Stimulated activated CD4-positive, alpha-beta T cell treated with anti-CD3 and anti-CD28 coated beads, Interleukin-12 subunit alpha, Interleukin-12 subunit beta, amount 100 ng/mL, for 24 hours (primary cell): ENCODE measurements at places on chromosomes 6 and 20.

- no peak for DNase-seq
Observed at GRCh38 chr6:132495604-132496079, 17.3 kb downstream of the STX7 start.

DNA sequence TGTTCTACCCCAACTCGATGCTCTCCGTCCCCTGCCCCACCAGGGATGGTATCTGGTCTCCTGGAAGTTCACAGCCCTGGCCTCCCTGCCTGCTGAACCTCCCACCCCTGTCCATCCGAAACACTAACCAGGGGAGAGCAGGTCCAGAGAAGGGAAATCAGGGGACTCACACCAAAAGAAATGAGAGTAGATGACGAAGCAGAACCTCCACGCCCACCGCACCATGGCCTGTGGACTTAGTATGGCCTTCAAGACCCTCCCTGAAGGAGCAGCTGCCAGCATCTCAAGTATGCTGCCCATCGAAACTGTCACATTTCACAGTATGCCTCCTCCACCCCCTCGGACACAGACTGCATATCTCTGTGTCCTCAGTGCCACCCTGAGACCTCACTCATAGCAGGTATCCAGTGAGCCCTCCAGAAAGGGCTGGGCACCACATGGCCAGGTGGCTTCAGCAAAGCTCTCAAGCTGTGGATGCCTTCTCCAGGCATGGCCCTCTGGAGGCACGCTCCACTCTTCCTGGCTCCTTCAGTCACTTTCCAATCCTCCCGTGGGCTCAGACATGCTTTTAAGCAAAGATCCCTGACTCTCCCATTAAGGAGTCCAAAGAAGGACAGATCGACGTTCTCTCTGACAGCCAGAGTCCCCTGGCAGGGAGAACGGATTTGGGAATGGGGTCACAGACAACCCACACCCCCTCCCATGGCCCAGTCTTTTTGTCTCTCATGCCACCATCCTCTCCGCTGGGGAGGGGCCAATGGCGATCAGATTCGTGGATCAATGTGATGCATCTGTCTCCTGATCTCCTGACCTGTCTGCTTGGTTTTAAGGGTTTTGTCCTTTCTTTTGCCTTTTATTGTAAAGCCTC is 158.4 kb downstream of the ANKRD60 start:
- no peak for DNase-seq

- no peak for DNase-seq
Observed at GRCh38 chr20:4136078-4136966, 121.0 kb upstream of the RNF24 start.

GRCh38 chr6:31216208-31216898 is 45.9 kb upstream of the POU5F1 start:
- DNase-seq = no peak

GRCh38 chr20:24702501-24703283 is 233.3 kb downstream of the SYNDIG1 start:
- DNase-seq = no peak

DNA sequence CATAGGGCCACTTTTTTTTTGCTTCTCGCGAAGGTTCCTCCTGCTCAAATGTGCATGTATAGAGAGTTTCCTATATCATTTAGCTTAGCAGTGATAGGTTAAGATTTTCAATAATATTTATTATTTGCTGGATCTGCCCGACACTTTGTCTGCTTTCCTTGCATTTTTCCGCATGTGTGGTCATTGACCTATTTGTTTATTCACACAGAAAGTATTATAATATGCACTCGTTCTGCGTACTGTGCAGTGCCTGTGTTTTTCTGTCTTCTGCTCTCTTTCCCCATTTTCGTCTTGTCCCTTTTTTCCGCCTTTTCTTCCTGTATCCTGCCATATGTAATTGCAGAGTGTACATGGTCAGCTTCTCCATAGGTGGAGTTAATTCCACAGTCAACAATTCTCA is 255.8 kb downstream of the TMEM242 start:
- no peak for DNase-seq

- DNase-seq = no peak
Observed at GRCh38 chr6:99334526-99335127, 14.8 kb downstream of the FAXC start.

DNA sequence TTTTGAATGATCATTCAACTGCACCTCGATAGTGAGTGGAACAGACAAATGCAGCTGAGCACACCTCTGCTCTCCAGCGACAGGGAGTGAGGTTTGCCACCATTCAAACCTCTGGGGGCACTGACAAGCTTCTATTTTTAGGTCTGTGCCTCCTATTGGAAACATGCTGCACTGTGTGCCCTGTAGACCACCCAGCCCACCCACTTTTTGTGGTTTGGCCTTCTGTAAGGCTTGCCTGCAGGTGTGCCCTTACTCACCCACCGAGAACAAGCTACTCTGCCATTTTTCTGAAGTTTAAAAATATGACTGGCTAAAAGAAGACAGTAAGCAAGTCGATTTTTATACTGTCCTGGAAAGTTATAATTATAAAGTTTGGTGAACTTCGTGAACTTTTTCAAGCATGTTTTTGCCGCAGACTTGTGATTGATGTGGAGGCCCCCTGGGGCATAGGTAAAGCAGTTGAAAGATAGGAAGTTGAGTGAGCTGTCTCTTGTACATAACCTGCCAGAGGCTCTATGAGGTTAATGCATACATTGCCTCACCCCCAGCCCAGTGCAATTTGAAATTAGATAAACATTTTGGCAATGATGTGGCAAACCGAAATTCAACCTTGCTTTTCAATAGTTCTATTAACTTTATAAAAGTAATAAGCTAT is 53.8 kb downstream of the ADGRG6 start:
- DNase-seq = no peak

DNA sequence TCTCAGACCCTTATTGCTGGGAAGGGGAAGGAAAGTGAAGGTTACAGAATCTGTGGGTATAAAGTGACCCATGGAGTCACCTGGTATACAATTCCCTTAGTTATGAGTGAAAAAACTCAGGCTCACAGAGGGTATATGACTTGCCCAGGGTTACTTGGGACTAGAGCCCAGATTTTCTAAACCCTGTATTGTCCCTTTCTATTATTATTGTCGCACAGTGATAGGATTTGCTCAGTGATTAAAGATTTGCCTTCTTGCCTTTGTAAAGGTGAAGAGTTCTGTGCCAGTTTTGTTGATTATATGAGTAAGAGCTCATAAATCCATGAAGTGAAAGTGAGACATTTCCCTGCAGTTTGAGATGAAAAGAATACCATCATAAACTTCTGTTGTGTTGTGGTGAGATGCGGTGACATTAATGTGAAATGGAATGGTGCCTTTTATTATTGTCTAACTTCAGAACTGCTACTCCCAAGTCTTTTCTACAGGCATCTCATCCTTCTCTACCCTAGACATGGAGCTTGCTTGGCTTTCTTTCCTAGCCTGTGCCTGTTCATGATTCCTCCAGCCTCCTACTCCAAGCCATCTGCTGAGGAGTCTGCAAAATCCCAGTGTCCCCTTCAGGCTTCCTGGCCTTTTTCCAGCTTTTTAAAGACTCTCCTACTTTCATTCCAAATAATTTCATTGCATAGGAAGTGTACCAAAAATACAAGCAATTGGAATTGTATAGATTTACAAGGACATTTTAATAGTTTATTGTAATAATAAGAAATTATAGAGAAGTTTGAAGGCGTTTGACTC is 33.5 kb upstream of the ADIG start:
- DNase-seq = no peak

- peak; percentile 42 for DNase-seq
Observed at GRCh38 chr20:51326201-51326819, 216.2 kb downstream of the NFATC2 start.

GRCh38 chr6:111774346-111774703 is 98.9 kb downstream of the FYN start:
- no peak for DNase-seq

- no peak for DNase-seq
Observed at GRCh38 chr6:113362301-113363047, 494.7 kb upstream of the MARCKS start.

GRCh38 chr6:27873021-27873940 is 38.9 kb downstream of the OR2B2 start:
- DNase-seq = no peak

GRCh38 chr6:146410851-146411595 is 132.6 kb upstream of the RAB32 start:
- no peak for DNase-seq

DNA sequence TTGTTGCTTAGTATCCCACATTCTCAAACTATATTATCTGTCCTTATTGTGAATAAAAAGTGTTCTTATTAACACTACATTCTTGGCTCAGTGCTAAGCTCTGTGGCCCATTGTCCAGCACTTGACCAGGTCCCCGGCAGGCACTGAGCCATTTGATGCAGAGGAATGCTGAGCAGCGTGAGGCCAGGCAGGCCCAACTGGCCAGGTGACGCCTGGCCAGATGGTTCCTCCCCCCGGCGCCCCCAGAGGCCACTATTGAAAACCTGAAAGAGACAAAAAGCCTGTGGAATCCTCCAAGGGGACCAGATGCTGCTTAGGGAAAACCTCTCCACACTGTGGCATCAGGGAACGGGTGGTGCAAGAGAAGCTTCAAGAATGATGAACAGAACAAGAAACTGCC is 597.5 kb upstream of the JAG1 start:
- DNase-seq = no peak

DNA sequence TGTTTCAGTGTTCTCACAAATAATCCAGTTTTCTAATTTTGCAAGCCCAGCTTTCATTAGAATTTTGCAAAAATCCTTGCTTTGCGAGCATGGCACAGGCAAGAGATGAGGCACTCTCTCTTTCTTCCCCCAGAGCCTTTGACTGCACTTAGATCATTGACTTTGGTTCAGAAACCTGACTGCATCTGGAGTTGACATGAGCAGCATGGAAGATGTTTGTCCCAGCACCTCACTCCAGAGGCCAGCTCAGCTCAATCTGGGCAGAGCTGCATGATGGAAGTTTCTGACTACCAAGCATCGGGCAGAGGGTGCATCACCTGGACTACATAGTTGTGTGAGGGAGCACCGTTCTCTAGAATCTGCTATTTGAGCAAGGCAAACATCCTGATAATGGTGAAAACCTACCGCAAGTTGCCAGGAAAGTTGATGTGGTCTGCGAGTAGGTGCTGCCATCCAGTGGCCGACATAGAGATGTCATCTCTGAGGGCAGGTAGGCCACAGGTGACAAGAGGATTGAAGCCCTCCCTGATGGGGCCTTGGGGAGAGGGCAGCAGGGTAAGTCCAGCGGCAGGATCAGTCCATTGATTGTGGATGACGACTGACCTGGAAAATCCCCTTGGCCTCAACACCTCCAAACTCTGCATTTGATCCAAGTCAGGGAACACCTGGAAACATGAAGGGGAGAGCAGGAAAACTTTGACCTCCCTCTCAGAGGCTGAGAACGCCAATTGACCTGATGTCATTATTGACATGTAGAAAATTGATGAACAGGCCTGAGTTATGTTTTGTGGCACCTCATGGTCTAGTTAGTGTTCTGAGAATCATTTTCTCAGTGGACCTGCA is 3.8 kb upstream of the LPA start:
- no peak for DNase-seq

DNA sequence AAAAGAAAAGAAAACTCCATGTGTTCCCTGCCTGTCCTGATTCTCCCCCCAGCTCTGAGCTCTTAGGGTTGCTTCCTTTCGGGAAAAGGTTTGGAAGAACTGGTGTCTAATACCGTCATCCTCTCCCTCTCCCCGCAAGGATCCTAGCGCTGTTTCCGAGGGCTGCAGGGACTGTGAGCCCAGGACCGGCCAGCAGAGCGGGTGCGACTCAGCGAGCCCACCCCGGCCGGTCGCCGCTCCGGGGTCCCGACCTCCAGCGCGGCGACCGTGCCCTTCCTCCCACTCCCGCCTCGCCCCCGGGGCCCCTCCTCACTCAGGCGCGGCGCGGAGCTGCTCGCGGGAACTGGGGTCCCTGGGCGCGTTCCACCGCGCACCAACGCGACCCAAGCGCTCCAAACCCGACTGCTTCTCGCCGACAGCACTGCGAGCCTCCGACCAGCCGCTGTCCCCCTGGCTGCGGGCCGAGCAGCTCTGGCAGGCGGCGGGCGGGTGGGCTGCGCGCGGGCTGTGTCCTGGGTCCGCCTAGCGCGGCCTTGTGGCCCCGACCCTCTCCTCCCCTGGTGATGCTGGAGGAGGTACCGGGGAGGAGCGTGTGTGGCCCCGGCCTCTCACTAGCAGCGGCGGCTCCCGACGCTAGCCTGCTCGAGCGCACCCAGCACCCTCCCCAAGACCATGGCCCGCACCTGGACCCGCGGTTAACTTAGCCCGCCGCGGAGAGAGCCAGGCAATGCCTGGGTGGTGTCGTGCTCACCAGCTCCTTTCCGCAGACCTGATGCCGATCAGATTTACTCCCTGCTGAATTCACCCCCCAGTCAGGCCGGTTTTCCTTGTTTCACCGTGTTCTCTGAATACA is at the start of gene PLA2G7:
PLA2G7 (minus strand) TSS at position 509 of the 853 bp plus-strand sequence. CDS start 12,484 bp downstream, outside the sequence.
- DNase-seq = no peak

- DNase-seq = no peak
Observed at GRCh38 chr20:19071446-19071725, 141.1 kb upstream of the SLC24A3 start.

GRCh38 chr6:82169138-82169876 is 78.2 kb downstream of the IBTK start:
- DNase-seq = no peak

DNA sequence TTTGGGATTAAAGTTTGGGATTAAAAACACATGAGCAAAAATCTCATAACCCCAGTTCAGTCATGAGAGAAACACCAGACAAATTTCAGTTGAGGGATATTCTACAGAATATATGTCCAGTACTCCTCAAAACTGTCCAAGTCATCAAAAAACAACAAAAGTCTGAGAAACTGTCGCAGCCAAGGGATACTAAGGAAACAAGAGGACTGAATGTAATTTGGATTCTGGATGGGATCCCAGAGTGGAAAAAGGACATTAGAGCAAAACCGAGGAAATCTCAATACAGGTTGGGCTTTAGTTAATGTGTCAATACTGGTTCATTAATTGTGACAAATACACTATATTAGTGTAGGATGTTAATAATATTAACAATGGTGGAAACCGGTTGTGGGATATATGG is 219.3 kb downstream of the BCKDHB start:
- no peak for DNase-seq

GRCh38 chr6:7246401-7247178 is 66.4 kb downstream of the SSR1 start:
- no peak for DNase-seq

DNA sequence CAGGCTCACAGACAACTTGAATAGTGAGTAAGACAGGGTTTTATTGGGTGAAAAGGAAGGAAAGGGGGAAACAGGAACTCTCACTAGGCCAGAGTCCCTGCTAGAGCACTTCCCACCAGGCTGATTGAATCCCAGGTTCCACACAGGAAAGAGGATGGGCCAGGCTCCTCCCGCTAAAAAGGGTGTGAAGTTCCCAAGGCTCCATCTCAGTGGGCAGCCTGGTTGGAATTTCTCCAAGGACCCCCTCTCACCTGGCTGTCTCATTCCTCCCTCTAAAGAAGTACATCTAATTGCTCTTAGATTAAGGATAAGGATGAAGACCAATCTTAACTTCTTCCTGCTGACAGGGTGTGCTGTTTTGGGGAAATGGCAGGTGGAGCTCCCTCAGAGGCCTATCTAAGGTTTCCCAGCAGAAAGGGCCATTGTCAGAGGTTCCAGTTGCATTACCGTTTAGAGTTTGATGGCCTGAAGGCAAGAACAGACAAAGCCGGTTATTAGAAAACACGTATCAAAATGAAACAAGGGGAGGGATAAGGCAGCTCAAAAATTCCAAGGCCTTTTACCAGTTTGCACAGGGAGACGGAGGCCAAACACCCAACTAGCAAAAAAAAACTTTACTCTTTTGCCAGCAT is 21.5 kb downstream of the COL19A1 start:
- DNase-seq = no peak

GRCh38 chr6:72987301-72987700 is 238.0 kb downstream of the KHDC1L start:
- DNase-seq = no peak
